ENCODE measurements at places on chromosomes 1 and 21.

DNA sequence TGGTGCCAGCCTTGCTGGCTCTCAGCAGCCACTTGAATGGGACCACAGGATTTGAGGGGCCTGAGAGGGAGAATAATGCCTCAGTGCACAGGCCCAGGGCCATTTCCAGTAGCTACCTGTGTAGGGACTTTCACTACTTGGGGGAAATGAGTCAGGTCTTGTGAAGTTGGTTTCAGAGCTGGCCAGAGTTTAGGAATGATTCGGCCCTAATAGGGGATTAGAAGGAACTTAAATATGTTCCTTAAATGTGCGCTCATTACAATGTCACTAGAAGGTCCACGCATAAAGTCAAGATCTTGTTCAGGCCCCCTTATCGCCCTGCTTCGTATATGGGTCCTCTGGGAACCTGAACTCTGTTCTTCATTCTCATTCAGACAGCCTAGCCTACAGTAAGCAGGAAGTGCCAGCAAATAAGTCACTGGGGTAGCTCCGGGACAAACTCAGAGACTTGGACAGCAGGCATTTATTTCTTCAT, 5.6 kb upstream of the AKR1A1 start:
- no peak for DNase-seq

GRCh38 chr1:147384804-147385203, 142.3 kb downstream of the CHD1L start:
- DNase-seq, result no peak

GRCh38 chr1:207021139-207021861, 11.3 kb downstream of the C1orf116 start:
- DNase-seq, result no peak

DNA sequence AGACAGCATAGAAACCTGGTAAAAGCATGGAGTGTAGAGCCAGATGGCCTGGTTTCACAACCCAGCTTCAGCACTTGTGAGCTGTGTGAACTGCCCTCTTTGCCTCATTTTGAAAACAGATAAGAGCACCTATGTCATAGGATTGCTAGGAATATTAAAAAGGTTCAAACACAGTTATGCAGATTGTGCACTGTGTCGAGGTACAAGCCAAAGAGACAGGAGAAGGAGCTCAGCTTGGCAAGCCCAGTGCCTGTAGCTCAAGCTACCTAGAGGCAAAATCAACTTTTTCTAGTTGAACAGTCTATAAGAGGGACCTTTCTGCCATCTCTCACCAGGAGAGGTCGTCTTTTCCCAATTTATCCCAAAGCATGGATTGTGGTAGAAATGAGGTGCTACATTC, 5.0 kb downstream of the CHODL start:
- no peak for DNase-seq

GRCh38 chr1:86464819-86465218, 3.9 kb upstream of the CLCA1 start:
- DNase-seq, result no peak

GRCh38 chr1:230074762-230075161, 7.7 kb downstream of the GALNT2 start:
- DNase-seq, result no peak

GRCh38 chr21:45834026-45834715, 147.4 kb upstream of the COL6A1 start:
- DNase-seq, result no peak

GRCh38 chr1:229305392-229305791, 34.5 kb downstream of the RAB4A start:
- DNase-seq, result no peak

- DNase-seq, result no peak
Observed at GRCh38 chr1:161265305-161265704, 6.8 kb downstream of the PCP4L1 start.

- no peak for DNase-seq
Observed at GRCh38 chr1:168031627-168032026, 94.8 kb upstream of the MPC2 start.

GRCh38 chr1:221239792-221240191, 360.5 kb downstream of the HLX start:
- no peak for DNase-seq

DNA sequence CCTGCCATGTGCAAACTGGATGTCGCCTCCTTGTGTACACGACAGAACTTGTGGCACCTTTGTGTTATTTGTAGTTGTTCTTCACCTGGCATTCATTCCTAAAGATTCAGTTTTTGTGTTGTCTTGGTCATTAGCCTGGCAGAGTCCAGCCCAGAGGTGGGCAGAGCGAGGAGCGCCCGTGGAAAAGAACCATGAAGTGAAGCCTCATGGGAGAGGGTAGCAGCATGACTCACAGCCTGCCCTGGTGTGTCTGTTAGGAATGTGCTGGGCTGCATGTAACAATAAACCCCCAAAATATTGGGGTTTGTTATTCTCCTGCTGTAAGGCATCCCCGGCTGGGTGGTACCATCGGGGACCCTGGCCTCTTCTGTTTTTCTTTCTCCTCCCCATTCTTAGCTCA, 124.9 kb upstream of the TMEM51 start:
- DNase-seq, result no peak

DNA sequence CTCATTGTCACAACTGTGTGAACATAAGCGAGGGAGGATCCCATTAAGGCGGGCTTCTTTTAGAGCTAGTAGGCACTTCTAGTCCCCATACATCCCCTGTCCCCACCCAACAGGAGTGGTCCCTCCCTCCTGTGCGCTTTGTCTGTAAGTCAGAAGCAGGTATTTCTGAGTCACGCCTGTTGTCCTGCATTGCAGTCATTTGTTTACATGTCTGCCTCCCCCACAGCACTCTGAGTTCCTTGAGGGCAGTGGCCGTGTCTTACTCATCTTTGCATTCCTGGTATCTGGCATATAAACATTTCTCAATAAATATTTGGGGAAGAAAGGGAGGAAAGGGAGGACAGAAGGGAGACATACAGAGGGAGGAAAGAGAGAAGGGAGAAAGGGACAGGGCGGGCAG, 40.3 kb downstream of the PLEKHA6 start:
- DNase-seq, result no peak

DNA sequence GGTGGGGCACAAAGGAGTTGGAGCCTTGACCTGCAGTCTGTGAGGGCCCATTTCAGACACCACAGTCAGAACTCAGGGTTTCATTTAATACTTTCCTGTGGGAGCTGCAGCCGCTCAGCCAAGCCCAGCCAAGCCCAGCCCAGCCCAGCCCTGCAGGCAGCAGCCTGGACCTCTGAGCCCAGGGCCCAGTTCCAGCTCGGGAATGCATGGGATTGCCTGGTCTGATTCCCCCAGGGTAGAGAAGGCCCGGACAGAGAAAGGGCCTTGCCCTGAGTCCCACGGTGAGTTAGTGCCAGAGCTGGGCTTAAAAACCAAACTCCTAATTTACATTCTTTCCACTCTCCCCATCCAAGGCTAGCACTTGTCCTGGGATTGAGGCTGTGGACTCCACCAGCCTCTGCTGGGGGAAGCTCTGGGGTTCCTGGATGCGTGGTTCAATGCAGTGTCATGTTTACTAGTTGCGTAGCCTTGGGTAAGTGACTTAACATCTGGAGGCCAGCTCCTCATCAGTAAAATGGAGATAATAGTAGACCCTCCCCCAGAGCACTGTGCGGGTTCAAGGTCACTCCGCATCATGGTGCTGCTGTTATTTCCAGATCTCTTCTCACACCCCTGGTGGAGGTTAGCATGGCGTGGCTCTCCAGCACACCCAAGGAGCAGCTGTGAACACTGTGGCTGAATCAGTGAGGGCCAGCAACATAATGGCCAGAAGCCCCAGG, 29.2 kb upstream of the PKP1 start:
- DNase-seq, result no peak

DNA sequence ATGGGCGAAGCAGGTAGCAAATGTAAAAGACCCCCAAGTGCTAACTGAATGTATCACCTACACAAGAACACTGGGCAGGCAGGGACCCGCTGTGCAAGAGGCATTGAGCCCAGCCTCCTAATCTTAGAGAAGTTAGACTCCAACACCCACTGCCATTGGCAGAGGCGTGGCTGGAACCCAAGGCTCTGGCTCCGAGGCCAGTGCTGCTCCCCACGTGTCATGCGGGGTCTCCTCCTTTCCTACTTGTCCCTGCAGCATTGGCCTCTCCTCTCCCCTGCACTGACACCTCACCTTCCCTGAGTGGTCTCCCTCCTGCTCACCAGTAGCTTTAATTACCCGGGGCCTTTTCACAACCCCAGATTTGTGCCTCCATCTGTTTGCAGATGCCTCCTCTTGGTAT, 107.0 kb downstream of the GALNT2 start:
- no peak for DNase-seq

GRCh38 chr1:243756529-243756928, 93.5 kb downstream of the AKT3 start:
- no peak for DNase-seq

GRCh38 chr1:109917768-109918606, 7.3 kb downstream of the CSF1 start:
- DNase-seq, result no peak

- DNase-seq, result no peak
Observed at GRCh38 chr1:61090546-61091202, 8.3 kb downstream of the NFIA start.

- no peak for DNase-seq
Observed at GRCh38 chr1:241007668-241008067, 349.3 kb downstream of the RGS7 start.

GRCh38 chr1:97423403-97423802, 497.4 kb downstream of the DPYD start:
- DNase-seq, result no peak

DNA sequence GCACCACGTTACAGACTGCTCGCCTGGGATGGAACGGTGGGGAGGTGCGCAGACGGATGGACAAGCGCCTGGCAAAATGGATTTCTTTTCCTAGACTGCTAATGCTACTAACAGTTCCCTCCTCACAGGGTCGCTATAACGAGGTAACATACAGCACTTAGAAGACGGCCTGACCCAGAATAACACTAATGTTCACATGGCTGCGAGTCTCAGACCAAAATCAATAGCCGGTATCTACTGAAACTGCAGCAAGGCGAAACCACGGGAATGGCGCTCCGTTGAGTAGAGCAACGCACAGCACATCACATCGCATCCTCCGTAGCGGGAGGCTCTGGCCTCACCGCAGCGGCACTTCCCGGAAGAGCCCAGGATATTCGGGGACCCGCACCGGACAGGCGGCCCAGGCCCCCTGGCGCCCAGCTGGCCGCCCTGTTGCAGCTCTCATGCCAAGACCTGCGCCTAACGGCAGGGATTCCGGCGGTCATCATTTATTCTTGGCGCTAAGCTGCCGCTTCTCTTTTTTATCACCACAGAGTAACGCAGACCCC, 46.6 kb downstream of the VPS26C start:
- peak; percentile 22 for DNase-seq

GRCh38 chr1:44926311-44926781, 60.0 kb downstream of the EIF2B3 start:
- no peak for DNase-seq

GRCh38 chr1:16167331-16168143, 11.7 kb upstream of the EPHA2 start:
- peak; percentile 52 for DNase-seq

- DNase-seq, result no peak
Observed at GRCh38 chr1:98557895-98558294, 103.6 kb upstream of the SNX7 start.

GRCh38 chr1:26358411-26359384, 4.8 kb upstream of the CRYBG2 start:
- DNase-seq, result peak; percentile 62

DNA sequence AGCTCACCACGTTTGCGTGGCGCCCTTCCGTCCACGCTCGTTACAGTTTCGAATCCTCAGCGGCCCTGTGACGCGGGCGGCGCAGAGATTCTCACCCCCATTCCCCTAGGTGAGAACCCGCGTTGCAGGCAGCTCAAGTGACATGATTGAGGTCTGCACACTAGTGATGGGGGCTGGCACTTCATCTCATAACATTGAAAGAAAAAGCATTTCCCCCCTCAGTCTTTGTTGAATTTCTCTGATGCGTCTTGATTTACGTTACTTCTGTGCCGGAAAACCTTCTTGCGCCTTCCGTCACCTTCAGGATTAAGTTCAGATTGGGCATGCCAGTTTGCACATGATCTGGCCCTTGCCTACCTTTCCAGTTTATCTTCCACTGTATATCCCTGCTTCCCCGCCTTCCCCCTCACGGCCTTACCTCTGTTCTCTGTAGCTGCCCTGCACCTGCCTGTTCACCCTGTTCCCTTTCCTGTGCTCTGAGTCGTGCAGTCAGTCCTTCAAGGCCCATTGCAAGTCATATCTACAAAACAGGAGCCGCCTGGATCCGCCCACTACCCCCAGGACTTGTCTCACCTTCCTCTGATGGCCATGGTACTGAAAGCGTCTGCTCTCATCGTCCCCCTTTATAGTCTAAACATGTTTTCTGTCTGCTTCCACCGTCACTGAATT, 1.1 kb downstream of the CTPS1 start:
- peak; percentile 45 for DNase-seq

GRCh38 chr1:14794136-14794768, 195.8 kb downstream of the KAZN start:
- no peak for DNase-seq

DNA sequence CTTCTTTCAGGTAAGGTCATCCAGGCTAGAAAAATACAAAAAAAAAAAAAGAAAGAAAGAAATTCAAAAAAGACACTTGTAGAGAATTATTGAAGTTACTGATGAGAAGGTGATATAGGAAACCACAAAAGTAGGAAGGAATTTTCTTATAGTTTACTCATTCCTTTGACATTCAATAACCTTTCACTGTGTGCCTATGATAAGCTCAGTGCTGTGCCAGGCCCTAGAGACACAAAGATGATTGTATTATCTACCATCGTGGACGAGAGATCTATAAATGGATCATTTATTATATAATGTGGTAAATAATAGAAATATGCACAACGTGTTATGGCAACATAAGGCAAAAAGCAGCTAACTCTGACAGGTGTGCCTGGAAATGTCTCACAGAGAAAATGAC, 109.6 kb upstream of the NGF start:
- no peak for DNase-seq

DNA sequence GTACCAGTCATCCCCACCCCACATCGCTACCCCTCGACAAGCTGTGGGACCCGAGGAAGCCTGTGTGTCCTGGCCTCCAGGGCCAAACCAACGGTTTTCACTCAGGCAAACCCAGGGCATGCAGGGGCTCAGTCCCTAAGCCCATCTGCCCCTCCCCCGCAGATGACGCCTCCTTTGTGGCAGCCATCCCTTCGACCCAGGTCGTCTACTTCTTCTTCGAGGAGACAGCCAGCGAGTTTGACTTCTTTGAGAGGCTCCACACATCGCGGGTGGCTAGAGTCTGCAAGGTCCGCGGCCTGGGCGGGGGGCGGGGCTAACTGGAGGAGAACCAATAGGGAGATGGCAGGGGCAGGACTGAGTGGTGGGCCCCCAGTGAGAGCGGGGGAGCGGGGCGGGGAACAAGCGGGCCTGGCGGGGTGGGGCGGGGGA, 7.4 kb downstream of the SEMA4A start:
- DNase-seq, result peak; percentile 59

DNA sequence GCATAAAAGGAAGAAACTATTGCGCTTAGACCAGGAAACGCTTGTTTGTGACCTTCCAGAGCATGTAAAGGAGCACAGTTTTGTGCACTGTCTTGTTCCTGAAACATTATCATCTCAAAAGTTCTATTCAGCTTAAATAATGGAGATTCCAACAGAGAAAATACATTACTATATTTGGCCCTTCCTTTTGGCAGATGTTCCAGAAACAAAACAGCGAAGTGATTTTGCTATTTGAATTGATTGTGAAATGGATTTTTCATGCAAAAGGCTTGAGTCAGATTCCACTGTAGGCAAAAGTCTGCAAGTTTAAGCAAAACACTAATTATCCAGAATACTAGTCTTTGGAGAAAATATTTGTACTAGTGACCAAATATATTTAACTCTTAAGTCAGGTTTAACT, 80.3 kb upstream of the PTBP2 start:
- DNase-seq, result no peak

- no peak for DNase-seq
Observed at GRCh38 chr1:89832496-89833127, 11.8 kb downstream of the LRRC8D start.

- DNase-seq, result no peak
Observed at GRCh38 chr1:32032275-32032615, 18.6 kb downstream of the KHDRBS1 start.

Measured in activated gamma-delta T cell treated with Interleukin-2 at 50 U/mL for 16 hours (primary cell).